ENCODE measurements at places on chromosomes 1 and 21.
A peak's percentile ranks its signal among the peaks of the same experiment; 100 is the strongest.

GRCh38 chr21:43721939-43722338, 3.0 kb downstream of the PDXK start:
- no peak for DNase-seq

DNA sequence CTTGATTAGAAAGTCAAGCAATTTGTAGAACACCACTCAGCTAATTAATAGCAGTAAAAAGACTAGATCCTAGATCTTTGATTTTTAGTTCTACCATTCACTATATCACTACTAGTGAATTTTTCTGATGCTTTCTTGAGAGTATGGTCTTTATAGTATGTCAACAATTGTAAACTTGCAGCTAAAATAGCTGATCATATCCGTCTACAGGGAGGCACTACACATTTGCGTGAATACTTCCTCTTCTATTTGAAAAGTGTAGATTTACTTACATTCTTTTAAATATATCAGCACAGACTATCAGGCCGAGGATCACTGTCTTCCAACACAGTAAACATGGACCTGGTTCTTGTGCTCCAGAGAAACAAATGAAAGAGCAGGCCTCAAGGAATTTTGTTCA, 18.6 kb upstream of the PTPRC start:
- DNase-seq = no peak

GRCh38 chr1:55861676-55862340, 646.6 kb upstream of the USP24 start:
- no peak for DNase-seq

DNA sequence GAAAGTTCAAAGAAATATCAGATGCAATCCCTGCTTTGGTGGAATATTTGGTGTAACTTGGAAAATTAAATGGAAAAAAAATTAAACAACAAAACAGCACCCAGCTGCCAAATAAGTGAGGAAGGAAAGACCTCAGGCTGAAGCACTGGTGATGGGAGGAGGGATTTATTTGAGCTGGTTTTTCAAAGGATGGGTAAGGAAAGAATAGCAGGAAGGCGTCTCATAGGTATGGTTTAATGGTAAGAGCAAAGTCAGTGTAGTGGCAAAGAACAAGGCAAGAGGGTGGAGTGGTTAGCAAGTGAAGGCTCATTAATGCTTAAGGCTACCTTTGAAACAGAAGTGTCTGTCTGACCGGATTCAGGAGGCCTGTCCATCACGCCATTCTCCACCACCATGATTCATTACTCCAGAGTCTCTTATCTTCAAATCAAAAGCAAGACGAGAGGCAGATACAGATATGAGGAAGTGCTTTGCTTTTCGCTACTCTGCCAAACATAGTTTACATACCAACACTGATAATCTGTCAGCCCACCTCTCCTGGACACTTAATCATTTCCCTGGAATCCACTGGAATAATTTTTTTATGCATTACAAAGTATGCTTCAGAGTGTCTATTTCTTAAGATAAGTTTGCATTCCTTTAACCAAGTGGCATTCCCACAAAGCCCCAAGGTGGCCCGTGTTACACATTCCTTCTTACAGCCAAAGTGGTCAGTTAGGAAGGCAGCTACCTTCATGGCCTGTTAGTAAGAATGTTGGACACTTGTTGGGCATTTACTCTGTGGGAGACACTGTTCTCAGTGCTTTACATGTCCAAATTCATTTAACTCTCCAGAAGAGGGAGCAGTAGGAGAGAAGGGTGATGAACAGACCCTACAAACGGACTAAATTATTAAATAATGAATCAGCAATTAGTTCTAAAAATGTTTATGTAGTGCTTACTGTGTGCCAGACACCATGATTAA, 146.6 kb downstream of the ROR1 start:
- DNase-seq = no peak

- DNase-seq = no peak
These were observed 14.4 kb downstream of the MAP3K7CL start for GRCh38 chr21:29144736-29145353.

- no peak for DNase-seq
These were observed 3.6 kb downstream of the OTUD3 start for GRCh38 chr1:19885821-19886220.

GRCh38 chr1:47415728-47416318, at the start of gene FOXE3:
Gene FOXE3, plus strand, starts transcription at chr1:47416285. Its CDS starts 31 bp downstream, at chr1:47416316.
- DNase-seq = no peak

DNA sequence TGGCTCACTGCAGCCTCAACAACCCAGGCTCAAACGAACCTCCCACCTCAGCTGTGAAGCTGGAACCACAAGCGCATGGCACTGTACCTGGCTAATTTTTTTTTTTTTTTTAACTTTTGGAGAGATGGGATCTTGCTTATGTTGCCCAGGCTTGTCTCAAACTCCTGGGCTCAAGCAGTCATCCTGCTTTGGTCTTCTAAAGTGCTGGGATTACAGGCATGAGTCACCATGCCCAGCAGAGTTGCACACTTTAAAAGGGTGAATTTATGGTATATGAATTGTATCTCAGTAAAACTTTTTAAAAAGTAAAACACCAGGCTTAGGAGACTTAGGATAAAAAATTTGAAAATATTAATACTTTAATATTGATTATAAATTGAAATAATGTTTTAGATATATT, 99.1 kb downstream of the CLEC20A start:
- DNase-seq = no peak

DNA sequence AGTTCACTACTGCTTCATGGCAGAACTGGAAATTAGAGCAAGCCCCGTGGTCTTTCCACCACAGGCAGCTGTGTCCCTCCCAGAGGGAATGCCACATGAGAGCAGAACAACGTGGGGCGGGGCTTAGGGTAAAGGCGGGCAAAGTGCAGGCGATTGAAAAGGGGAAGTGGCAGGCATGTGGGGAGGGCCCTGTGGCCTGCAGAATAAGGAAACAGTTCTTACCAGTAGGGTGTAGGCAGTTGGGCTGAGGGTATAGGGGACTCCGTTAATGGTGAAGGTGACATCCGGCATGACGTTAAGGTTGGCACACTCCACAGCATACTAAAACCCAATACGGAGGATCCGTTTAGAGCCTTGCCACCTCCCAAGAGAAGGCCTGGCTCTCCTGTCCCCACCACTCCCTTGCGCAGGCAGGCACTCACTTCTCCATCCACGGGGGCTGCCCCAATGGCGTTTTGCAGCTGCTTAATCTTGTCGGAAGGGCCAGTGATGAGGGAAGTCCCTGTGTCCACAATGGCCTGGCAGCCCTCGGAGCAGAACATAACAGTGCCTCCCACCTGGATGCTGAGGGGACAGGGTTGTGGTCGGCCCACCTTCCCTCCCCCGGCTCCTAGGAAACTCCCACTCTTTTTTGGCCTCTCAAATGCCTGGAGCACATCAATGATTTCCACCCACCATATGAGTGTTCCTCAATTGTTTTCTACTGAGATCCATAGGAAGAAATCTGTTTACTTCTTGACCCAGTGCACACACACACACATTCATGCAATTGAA, 9.1 kb upstream of the RAB7B start:
- no peak for DNase-seq

DNA sequence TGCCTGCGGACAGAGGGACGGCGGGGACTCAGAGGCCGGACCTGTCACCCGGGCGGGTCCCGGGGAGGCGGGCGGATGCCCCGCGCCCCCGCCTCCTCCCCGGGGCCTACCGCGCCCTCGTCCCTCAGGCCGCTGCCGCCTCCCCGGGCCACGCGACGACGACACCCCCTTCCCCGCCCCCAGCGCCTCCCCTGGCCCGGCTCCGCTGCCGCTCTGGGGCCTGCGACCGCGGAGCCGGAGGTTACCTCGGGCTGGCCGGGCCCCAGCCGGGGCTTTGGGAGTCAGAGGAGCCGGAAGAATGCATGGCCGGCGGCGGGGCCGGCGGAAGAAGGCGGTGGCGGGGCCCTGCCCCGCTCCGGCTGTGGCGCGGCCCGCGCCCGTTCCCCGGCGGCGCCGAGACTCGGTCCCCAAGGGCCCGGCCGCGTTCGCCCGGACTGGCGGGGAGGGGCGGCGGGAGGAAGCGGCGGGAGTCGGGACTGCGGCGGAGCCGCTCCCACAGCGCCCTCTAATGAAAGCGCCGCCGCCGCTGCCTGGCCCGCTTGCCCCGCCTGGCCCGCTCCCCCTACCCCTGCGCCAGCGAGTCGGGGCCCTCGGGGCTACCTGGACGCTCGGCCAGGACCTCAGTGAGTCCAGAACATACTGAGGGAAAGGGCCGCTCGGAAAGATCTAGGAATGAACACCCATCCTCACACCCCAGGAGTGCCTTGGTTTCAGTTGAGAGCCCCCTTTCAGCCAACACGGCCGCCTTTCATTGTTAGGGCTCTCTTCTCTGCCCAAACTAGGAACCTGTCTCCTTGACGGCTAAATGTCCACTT, at the start of gene LPGAT1:
TSS of gene LPGAT1 (minus strand) at position 436 of the 815 bp plus-strand sequence. CDS start 1,467 bp downstream, outside the sequence.
- DNase-seq = peak; percentile 32

DNA sequence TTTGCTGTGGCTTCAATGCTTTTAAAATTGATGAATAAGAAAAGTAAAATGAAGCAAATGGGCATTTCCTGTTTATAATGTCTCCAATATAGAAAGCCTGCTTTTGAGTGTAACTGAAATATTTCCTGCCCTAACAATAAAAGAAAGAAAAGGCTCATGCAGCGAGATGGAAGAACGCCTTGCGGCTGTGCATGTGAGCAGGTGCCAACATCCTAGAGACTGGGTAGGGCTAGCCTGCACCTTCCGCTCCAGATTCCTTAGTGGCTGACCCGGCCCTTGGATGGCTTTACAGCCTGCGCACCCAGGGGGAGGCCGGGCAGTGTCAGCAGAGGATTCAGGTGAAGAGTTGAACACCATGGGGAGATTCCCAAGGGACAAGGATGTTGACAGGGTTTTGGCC, 21.8 kb downstream of the CNIH3 start:
- DNase-seq = no peak

GRCh38 chr1:201329286-201329685, 46.0 kb downstream of the PKP1 start:
- no peak for DNase-seq

DNA sequence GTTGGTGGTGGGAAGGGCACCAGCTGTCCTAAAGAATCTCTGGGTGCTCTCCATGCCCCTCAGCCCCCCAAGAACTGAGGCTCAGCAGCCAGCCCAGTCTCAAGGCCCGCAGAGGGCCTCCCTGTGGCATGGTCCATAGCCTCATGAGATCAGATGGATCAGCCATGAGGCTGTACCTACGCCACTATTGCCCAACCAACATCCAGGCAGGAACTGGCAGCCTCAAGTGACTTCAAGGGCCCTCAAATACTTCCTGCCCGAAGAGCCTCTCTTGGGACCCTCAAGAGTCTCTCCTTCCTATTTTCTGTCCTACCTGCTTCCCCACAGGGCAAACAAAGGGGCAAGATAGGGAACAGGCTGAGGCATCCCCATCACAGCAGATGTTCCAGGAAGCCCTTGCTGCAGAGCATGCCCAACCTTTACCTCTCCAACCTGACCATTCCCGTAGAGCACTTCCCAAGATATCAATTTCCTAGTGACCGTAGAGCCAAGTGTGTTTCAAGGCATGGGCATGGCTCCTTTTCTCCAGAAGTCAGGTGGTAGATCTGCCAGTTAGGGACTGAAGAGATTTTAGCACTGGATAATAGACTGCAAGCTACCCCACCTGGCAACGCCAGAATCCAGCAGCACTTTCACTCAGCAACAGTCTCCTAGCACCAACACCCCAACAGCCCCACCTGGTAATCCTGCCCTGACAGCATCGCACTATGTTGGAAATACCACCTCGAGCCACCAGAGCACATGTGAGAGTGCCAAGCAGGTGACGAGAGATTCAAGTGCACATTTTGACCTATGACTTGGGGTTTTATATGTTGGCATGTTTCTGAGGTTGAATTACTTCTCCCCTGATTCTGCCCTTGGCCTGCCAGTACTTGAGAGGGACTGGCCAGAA, 13.7 kb upstream of the MFSD2A start:
- DNase-seq = no peak

DNA sequence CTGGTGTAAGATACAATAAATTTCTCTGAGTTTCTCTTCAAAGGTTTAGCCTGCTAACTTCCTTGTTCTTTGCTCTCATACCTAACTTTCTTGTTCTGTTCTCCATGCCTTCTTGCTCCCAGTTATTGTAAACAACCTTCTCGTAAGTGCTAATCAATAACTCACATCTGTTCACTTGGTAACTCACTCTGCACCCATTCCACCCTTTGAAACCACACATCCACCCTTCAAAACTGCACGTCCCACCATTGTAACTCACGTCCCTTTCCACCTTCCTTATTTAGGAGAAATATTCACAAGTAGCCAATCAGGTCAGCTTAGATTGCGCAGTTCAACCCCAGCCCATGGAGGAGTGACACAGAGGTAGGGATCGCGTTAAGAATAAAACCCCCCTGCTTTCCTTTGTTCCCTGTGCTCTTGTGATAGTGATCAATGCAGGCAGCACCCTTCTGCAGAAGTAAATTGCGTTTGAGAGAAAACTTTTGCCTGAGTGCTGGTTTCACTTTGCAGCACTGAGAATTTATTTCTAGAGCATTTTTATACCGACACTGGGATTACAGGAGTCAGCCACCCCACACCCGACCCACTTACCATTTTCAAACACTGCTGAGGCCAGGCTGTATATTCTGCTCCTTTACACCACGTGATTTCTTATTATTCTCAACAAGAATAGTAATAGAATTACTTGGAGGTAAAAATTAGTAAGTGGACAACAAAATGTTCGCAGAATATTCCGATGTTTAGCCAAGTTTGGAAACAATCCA, 789.2 kb upstream of the RGS18 start:
- no peak for DNase-seq

DNA sequence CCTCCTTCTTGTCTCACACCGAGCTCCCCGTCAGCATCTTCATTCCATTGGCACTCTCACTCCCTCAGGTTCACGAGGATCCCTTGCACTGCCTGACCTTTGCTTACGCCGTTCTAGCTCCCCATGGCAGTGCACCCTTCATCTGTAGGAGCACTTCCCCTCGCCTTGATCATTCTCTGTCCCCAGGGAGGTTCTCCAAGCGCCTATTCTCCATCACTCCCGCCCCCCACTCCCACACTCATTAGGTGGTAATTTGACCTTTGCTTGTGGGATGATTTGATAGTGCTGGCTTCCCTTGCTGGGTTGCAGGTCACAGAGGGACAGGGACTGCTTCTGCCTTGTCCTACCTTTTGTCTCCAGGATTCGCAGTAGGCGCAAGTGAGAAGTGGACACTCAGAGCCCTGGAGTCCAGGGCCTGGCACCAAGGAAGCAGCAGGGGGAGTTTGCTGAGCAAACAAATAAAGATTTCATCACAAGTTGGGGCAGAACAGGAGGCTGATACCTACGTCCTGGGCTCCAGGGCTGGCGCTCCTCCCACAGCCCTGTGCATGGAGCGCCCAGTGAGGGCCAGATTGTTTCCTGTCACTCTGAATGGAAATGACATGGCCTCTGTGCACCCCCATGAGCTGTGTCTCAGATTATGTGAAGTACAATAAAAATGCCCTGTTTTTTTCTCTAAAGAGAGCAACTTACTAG, 82.0 kb upstream of the RUNX3 start:
- no peak for DNase-seq

- no peak for DNase-seq
These were observed 902.1 kb downstream of the MRPL39 start for GRCh38 chr21:24705201-24705600.

GRCh38 chr1:46767649-46768282, 31.1 kb upstream of the CYP4B1 start:
- DNase-seq = no peak

GRCh38 chr21:35332841-35333426, 283.8 kb upstream of the RUNX1 start:
- DNase-seq = no peak
